ENCODE measurements at places on chromosomes 3 and 15.

GRCh38 chr3:194369522-194370279 lies at the start of gene LRRC15:
Gene LRRC15 (minus strand): TSS chr3:194369743. CDS start chr3:194361043, 8,700 bp downstream.
- DNase-seq, result peak; percentile 19

- peak; percentile 91 for DNase-seq
Measured at GRCh38 chr3:184133840-184134745, 1.1 kb upstream of the EIF2B5 start.

DNA sequence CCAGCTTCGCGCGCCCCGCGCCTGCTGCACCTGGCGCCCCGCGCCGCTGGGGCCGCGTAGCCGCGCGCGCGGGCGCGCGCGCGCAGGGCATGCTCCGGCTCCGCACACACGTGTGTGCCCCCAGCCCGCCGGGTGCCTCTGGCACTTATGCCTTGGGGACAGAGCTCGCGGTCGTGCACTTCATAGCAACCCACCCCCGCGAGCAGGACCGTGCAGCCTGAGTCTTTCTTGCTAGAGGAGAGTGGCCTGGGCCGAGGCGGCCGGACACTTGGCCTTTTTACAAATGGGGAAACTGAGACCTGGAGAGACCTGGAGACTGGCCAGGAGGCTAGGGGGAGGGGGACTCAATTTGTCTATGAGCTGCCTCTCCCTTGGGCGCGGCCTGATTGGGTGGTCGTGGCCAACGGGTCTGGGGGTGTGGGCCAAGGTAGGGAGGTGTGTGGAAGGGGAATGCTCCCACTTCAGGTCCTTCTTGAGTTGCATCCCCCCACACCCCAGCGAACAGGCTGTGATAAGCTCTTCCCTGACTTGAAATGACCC lies 562 bp downstream of the NBEAL2 start:
- DNase-seq, result peak; percentile 54

DNA sequence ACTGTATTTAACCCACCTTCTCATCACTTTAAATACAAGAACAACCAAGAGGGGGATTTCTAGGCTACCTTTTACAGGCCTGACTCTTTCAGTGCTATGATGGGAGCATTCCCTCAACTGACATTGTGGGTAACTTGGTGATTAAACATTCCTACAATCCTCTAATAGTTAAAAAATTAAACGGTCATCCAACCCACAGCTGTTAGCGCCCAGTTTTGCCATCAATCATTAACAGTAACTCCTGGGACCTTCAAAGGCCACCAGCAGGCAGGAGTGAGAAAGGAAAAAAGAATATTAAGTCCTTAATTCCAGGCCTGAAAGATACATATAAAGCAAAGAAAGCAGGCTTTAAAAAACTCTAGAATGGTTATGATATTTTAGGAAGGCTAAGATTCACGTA lies 512.1 kb downstream of the MAGI1 start:
- DNase-seq, result no peak

- no peak for DNase-seq
Measured at GRCh38 chr15:79366691-79367090, 55.8 kb downstream of the TMED3 start.

- DNase-seq, result no peak
Measured at GRCh38 chr3:113802795-113803455, 35.7 kb upstream of the GRAMD1C start.

DNA sequence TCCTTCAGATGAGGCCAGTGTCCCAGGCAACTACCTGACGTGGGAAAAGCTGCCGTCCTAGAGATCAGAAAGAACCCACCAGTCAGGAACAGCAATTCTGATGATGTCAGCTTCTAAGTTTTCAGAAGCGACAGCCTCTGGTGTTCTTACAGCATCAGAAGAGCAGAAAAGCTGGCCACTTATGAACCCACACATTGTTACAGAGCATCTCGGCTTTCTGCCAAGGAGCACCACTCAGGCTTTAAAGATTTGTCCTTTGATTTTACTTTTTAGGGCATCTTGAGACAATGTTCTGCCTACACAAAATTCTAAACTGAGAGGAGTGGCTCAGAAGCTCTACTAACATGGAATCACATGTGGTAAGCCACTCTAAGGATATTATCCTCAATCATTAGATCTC lies 49.7 kb upstream of the BOC start:
- no peak for DNase-seq
